ENCODE measurements at places on chromosomes 4 and X.

- no peak for DNase-seq
Observed at GRCh38 chr4:7410446-7410845, 24.3 kb downstream of the PSAPL1 start.

DNA sequence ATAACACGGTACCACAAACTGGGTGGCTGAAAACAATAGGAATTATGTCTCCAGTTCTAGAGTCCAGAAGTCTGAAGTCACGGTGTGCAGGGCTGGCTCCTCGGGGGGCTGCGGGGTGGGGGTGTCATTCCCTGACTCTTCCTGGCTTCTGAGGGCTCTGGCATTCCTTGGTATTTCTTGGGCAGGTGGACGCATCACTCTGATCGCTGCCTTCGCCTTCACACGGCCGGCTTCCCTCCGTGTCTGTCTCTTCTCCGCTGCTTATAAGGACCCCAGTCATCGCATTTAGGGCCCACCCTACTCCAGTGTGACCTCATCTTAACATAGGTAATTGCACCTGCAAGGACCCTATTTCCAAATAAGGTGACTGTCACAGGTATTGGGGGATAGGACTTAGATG lies 134.6 kb downstream of the CPZ start:
- no peak for DNase-seq

- DNase-seq: no peak
Observed at GRCh38 chrX:70338290-70338689, 48.4 kb downstream of the KIF4A start.

DNA sequence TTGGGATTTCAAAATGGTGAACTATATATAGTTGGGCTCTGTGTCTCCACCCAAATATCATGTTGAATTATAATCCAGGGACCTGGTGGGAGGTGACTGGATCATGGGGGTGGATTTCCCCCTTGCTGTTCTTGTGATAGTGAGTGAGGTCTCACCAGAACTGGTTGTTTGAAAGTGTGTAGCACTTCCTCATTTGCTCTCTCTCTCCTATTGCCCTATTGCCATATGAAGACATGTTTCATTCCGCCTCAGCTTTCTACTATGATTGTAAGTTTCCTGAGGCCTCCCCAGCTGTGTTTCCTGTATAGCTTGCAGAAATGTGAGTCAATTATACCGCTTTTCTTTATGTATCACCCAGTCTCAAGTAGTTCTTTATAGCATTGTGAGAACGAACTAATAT lies 545.6 kb downstream of the TRAM1L1 start:
- no peak for DNase-seq

DNA sequence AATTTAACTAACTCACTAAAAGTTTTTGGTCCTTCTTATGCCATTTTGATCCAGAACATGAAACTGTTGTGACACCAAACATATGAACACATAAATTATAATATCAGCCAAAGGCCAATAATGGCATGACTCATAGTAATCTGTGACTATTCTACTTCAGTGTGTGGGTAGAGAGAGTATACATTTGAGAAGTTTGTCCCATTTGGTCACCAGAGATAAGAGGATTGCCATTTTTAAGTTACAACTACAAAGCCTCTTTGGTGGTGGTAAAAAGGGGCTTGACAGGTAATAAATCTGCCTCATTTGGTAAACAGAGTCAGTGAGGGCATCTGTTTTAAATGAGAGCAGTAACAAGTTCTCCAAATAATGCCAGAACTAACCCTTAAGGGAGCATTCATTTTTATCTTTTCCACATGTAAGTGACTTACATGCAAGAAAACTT lies 117.9 kb downstream of the TBC1D19 start:
- no peak for DNase-seq

- DNase-seq: peak; percentile 81
Observed at GRCh38 chrX:107766470-107767150, 9.0 kb downstream of the TSC22D3 start.

GRCh38 chr4:2069986-2070385 lies 10.9 kb downstream of the NAT8L start:
- no peak for DNase-seq

- DNase-seq: no peak
Observed at GRCh38 chrX:65098851-65099250, 122.6 kb upstream of the ZC4H2 start.

DNA sequence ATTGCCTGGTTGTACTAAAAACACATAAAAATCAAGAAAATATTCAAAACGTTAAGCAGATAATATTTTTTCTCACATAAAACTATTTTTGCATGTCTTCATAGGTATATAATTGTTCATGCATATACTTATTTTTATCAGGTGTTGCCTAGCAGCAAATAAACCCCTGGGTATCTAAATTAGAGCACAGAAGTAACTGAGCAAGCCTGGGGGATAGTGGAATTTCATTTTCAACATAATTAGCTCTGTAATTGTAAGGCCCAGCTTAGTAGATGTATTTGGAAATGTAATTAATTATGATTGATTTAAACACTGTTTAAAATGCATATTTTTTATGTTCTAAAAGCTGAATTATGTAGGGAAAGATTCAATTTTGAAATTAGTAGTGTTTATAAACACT lies 82.9 kb downstream of the ANKRD50 start:
- DNase-seq: no peak

Data from ovary (tissue), 10 donors.